ENCODE measurements at places on chromosomes 2 and 18.

- DNase-seq = no peak
These were observed 921.0 kb upstream of the SLC39A10 start for GRCh38 chr2:194735837-194736542.

GRCh38 chr2:54872780-54873179 lies 149.3 kb downstream of the EML6 start:
- DNase-seq = no peak

- DNase-seq = no peak
These were observed 100.1 kb upstream of the ARL4C start for GRCh38 chr2:234596696-234597575.

DNA sequence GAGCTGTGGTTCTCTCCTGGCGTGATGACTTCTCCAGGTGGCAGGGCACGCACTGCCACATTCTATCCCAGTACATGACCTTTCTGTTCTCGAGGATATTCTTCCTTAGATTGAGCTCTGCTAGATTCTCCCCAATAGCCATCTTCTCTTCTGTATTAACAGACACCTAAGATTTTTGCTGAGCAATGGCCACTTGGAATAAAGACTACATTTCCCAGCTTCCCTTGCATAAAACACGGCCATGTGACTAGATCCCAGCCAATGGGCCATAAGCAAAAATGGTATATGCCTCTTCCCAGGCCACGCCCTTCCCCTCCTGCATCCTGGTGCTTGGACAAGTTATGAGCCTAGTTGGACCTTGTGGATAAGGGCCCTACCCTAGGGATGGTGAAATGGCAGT lies 82.1 kb downstream of the EIF2AK3 start:
- no peak for DNase-seq

All from stimulated activated CD4-positive, alpha-beta T cell treated with anti-CD3 and anti-CD28 coated beads, Interleukin-2, amount 100 ng/mL, for 4 hours (primary cell).